ENCODE measurements at places on chromosomes 1 and 21. TPM values are rescaled to one million over a fixed set of nuclear protein-coding genes. Genes with fewer than 3 reads are reported as not detected.

Gene TGFB2
- total RNA-seq = 53.7 TPM

Gene CLEC20A
- total RNA-seq = not detected

Gene THEM4
- total RNA-seq = 15.6 TPM

Gene RHD
- not detected for total RNA-seq

Gene FAM131C
- not detected for total RNA-seq

Gene NECAP2
- total RNA-seq = 74.7 TPM
